ENCODE measurements at places on chromosomes 1 and 21. TPM values are rescaled to one million over a fixed set of nuclear protein-coding genes. Genes with fewer than 3 reads are reported as not detected.
A peak's percentile ranks its signal among the peaks of the same experiment; 100 is the strongest.

DNA sequence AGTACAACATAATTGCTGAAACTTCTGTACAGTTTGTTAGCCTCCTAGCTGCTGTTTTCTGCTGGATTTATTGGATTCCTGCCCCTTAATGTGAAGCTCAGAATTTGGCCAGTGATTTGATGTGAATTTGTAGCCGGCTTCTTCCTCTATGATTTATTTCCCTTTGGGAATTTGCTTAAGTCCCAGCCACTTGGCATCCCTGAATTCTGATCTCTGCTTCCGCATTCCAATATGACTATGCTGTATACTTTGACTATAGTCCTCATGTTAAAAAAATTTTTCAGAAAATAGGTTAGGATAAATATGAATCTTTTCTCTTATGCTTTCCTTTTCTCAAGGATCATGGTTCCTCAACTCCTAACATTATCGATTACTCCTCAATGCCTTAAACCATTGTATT, 12.4 kb upstream of the LRIF1 start:
- no peak for DNase-seq

DNA sequence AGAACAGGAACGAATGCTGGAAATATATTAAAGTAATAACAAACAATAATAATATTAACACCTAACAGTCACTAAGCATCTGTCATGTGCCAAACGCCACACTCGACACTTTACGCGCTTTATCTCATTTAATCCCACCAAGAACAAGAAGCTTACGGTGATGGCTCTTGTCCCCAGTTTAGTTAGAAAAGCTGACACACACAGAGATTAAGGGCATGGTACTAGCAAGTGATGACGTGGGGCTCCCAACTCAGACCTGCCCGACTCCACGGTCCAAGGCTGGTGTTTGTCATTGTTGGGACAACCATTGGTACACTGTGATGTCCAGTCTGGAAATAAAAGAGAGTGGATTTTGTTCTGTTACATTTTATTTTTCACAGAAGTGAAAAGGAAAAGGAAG, 41.1 kb upstream of the KIF26B start:
- no peak for DNase-seq

DNA sequence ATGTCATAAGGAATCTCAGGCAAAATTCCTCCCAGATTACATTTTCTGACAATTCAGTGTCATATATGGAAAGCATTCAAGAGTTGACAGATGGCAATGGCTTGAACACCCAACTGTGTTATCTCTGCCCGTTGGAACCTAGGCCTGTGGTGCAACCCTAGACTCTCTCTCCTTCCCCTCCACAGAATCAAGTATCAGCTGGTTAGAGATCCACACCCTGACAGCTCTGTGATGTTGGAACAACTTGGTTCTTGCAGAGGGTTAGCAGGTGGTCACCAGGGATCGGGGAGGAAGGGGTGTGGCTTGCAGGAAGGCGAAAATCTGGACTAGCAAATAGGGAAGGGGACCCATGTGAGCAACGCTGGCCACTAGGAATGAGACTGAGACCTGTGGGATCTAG, 26.3 kb downstream of the PCSK9 start:
- no peak for DNase-seq

- no peak for DNase-seq
Observed at GRCh38 chr1:219657186-219657585, 44.3 kb upstream of the ZC3H11B start.

DNA sequence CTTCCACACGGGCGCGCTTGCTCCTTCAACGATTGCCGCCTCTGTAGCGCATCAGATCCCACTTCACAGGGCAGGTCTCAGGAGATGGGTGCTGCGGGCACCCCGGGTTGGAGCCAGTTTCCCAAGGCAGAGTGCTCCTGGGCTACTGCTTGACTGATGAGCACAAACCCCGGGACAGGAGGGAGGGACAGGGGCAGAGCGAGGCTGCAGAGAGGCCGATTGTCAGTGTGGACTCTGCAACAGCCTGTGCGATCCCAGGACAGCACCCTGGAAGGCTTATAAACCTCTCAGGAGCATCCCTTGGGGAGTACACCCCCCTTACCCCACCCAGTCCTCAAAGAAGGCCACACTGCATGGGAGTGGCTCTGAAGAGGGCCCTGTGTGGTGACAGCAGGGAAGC, 28.0 kb upstream of the BACE2 start:
- no peak for DNase-seq

The HTR6 gene
- total RNA-seq = not detected

DNA sequence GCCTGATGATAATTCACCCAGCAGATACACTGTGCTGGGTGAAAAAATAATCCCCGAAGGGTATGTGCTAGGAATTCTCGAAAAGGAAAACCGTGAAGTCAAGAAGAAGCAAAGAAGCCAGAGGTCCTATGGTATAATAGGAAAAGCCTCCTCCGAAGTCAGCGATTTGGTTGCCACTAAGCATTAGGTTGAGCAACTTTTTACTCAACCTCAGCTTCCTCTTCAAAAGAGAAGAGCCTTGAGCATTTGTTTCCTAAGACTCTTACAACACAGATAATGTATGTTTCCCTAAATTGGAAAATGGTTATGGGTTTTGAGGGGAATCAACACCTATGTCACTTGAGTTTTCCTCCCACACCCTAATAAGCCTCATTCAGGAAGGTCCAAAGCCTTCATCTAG, 21.3 kb upstream of the MNDA start:
- DNase-seq = no peak

GRCh38 chr1:64268653-64269557, 65.5 kb downstream of the UBE2U start:
- DNase-seq = peak; percentile 82

- no peak for DNase-seq
Observed at GRCh38 chr1:230151924-230152468, 85.0 kb downstream of the GALNT2 start.

GRCh38 chr1:24769656-24770651, 24.7 kb downstream of the CLIC4 start:
- no peak for DNase-seq

DNA sequence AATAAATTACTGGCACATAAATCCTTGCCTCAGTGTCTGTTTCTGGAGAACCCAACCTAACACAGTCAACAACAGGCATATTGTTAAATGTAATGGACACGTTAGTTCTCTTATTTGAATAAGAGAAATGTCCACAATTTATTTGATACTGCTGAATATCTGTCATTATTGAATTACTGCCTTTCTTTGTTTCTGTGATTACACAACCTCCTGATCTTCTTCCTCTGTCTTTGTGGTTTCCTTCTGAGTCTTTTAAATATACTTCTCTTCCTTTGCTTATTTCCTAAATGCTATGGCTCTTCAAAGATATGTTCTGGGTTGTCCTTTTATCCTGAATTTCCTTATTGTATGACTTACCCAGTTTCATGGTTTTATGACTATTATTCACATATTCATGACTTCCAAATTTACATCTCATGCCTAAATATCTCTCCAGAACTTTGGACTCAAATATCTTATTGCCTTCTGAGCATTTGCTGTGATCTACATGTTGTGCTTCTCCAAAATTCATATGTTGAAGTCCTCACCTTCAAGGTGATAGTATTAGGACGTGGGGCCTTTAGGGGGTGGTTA, 39.9 kb downstream of the MSH4 start:
- no peak for DNase-seq

The CCDC17 gene
- total RNA-seq = 3.7 TPM

The TMEM69 gene
- 16.1 TPM for total RNA-seq

- no peak for DNase-seq
Observed at GRCh38 chr1:1841575-1841995, 49.3 kb downstream of the GNB1 start.

- DNase-seq = peak; percentile 37
Observed at GRCh38 chr21:35232545-35233176, 183.6 kb upstream of the RUNX1 start.

GRCh38 chr1:99358770-99359169, 94.5 kb downstream of the PLPPR4 start:
- no peak for DNase-seq

The KRTAP19-3 gene
- not detected for total RNA-seq

- DNase-seq = no peak
Observed at GRCh38 chr1:7085521-7085920, 300.3 kb downstream of the CAMTA1 start.

The SLAMF9 gene
- total RNA-seq = not detected

DNA sequence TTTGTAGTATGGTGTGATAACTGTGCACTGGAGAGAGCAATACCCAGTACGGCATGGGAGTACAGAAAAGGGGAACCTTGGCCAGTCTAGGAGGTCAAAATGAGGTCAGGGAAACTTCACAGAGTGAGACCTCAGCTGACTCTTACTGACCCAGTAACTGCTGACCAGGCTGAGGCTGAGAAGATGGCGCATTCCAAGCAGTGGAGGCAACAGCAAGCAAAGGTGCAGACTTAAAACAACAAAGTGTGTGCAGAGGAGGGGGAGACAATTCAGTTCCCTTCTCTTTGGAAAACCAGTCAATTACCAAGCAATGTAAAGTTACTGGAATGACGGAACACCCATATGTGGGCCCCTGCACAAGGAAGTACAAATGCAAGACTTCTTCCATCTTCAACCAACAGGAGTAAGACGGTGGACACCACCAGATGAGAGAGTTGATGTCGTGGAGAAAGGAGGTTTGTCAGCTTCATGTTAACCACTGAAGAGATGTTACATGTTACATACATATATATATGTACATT, 54.6 kb upstream of the PRDX6 start:
- DNase-seq = no peak

DNA sequence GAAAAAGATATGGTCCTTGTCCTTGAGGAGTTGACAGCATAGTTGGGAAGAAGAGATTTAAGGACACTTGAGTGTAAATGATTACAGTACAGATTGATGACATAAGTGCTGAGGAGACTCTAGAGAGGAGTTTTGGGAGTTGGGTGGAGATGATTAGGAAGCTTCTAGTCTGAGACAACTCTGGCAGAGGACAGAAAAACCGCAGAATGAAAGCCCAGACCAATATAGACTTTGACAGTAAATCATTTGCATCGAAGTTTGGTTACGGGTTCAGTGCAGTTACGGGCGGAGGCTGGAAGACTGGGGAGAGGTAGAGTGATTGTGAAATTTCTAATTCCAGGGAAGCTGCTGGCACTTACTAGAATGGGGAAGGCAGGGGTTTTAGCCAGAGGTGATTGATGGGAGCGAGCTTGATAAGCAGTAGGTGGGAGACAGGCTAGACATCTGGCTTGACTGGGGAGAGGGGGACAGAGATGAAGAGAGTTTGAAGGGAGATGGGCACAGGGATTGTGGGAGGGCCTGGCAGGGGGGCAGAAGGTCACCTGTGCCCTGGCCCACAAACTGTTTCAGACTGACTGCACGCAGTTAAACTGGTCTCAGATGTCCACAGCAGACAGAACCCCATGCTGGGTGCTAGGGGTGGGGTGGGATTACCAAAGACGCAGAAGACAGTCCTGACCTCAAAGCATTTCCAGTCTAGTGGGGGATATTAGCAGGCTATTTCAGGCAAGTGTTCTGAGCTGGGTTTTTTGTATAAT, 20.1 kb downstream of the SH2D2A start:
- DNase-seq = no peak

GRCh38 chr1:60596791-60597750, 485.3 kb upstream of the NFIA start:
- DNase-seq = no peak

The OR10J1 gene
- total RNA-seq = not detected
